ENCODE measurements at places on chromosomes 12 and 14.

DNA sequence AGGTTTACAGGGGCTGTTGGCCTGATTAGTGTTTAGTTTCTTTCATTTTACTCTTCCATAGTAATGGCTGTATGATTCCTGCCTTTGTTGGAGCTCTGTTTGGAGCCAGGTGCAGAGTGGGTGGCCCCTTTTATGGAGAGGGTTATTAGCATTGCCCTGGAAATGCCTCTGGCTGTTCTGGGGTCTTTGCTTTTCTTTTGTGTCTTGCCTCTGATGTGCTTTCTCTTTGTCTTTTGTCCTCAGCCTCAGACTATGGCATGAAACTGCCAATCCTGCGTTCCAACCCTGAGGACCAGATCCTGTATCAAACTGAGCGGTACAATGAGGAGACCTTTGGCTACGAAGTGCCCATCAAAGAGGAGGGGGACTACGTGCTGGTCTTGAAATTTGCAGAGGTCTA lies 6.9 kb downstream of the MLEC start:
- no peak for DNase-seq

DNA sequence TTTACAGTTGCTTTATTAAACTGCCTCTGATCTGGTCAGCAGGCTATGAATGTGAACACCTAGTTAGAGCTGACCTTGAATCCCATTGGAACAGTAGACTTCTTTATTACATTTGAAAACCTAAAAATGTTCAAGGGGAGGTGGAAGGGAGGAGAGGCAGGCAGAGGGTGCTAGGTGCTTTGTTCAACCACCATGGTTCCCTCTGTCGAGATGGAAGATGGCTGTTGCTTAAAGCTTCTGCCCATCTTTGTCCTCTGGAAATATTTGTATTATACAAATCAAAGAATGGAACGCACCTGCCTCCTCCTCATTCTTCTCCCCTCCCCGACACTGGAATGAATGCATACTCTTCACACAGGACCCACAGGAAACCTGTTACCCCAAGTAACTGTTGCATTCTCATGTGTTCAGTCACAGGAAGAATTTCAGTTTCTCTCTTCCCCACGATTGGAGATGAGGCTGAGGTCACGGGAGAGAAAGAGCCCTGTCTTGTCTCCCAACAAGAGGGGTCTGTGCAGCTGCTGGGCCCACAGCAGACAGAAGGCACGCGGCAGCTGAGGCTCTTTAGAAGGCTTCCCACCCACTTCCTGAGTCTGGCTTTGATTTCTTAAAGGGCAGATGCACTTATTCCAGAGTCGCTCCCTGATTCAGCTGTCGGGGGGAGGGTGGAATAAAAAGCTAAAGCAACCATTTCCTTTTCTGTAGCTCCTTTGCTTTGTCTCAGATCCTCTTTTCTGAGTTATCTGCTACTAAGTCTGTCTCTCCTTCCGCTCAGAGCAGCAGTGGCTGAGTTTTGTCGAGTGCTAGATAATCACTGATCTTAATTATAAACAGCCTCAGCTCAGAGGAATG lies 217.9 kb upstream of the BTG1 start:
- DNase-seq = no peak

- DNase-seq = no peak
These were observed 340.3 kb upstream of the RGS6 start for GRCh38 chr14:71591929-71592328.

DNA sequence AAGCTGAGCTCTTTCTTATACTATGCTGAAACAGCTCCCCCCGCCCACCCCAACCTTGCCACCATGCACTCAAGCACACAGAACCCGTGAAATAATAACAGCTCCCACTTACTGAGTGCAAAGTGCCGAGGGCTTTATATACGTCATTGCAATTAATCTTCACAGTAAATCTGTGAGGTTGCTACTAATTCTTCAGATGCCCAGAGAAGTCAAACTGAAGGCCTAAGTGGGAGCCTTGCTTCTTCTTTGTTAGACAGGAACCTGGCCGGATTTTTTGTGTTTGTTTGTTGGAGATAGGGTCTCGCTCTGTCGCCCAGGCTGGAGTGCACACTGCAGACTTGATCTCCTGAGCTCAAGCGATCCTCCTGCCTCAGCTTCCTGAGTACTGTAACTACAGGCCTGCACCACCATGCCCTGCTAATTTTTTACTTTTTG lies 34.0 kb downstream of the VCPKMT start:
- no peak for DNase-seq

DNA sequence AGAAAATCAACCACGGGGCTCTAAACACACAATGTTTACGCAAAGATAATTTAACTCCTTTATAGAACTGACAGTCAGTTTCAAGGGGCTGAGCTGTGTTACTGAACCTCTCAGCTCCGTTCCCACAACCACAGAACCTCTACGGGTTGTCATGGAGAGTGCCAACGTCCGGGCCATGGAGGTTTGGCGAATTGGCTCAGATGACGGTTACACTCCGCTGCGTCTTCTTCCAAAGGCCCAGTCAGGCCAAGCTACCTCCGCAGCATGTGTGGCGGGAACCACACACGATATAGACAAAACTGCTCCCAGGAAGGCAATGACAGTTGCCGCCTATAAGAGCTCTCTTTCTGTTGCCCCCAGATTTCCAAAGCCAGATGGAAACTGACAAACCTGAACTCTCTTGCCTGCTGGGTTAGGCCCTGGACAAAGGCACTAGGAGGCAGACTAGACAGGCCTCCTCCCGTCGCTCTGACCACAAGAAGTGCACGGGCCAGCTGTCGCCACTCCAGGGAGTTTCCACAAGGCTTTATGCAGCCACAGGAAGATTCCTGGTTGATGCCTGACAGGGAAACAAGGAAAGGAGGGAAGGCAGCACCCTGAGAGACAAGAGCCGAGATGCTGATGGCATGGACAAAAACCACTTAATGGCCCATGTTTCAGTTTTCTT lies 30.3 kb downstream of the CCDC88C start:
- DNase-seq = no peak

- no peak for DNase-seq
These were observed 40.4 kb downstream of the KLC1 start for GRCh38 chr14:103669370-103669769.

DNA sequence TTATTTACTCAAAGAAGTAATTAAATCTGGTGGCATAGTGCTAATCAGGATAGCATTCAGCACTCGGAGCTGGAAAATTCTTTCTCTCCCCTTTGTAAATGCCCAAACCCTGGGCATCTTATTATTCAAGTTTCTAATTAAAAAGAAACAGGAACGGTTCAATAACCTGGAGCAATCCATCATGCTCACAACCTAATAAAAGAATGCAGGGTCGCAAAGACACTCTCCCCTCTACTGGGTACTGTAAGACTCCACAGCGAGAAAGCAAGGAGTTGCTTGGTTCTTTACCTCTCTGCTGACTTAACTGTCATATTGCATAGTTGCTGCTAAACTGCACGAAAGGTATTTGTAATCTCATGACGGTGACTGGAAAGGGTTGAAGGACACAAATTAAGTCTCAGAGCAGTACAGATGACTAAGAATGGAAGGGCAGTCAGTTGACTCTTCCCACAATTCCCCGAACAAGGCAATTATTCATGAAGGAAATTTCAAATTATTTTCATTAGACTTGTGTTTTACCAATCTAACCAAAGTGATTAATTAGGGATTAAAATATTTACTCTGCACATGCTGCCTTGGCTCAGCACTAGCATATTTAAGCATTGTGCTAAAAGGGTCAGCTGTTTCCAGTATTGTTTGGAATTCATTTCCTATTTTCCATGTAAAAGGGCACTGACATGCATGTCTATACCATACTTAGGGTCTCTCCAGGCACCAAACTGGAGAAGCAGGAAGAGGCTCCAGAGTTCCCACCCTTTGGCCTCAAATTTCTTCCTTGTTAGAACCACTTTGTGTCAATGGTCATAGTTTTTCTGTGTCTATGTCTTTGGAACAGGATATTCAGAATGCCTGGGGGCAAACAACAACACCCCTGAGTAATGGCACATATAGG lies 182.2 kb downstream of the EXOC5 start:
- no peak for DNase-seq

DNA sequence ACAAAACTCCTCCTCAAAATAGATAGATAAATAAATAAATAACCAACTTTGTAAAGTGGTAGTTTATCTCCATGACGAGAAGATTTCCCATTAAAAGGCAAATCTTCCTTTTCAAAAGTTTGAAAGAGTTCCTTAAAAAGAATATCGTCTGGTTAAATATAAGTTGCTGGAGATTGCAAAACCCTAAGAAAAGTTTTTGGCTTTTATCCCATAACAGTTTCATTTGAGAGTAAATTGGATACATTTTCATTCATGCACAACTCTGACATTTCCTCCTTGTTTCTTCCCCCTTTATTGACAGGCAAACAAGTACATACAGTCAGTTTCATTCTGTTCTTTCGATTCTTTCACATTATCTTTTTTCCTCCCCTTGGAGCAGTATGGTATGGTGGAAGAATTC lies 45.4 kb upstream of the BTG1 start:
- DNase-seq = no peak

DNA sequence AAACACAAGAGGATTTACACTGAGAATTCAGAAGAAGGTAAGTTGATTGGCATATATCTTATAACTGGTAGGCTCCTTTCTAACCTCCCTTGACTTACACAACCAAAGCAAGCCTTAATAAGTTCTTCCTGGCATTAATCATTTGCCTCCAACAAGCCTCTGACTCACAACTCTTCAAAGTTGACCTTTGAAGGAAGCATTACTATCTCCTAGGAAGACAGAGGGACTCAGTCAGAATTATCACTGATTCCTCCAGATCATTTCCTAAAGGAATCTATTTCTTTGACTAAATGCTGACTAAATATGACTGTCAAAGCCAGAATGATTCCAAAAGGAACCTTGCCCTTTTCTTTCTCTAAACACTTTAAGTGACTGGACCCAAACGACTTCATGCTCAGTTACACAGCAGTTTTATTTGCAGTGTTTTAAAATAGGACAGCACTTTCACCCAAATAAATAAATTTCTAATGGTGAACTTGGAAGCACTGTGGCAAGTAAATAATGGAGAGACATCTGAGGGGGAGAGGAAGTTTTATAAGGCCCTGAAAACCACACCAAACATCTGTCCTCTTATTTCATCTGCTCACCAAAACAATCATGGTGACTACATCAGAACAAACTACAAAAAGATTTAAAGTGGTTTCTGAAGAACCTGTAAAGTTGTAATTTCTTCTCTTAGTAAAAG lies 128.2 kb downstream of the KLHL28 start:
- no peak for DNase-seq

DNA sequence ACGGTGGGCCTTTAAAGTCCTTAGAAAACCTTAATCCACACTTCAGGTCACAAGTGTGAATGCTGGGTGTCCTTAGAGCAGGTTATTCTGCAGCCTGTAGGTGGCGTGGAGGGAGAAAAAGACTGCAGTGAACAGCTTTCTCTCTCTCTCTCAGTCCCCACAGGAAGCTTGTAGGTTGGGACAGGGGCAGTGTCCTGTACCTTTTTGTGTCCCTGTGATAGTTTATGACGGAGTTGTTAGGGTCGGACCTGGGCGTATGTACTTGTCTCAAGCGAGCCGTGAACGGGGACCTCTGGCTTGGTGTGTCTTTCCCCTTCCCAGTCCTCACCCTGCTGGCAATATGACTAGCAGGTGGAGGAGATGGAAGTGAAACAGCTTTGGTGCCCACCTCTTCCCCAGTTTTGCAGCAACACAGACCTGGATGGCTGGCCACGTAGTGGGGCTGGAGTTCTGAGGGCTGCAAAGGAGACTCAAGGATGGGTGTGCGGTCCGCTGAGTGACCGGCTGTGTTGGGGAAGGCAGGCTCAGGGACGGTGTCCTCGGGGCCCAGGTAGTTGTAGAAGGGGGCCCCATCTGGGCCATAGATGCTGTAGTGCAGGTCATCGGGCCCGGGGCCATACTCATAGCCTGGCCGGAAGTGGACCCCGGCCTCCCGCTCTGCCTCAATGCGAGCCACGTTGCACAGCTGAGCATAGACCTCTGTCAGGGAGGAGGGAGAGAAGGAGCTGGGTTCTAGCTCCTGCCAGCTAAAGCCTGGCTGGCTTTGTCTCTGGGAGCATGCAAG lies 8.9 kb downstream of the ISCA2 start:
- DNase-seq = no peak

DNA sequence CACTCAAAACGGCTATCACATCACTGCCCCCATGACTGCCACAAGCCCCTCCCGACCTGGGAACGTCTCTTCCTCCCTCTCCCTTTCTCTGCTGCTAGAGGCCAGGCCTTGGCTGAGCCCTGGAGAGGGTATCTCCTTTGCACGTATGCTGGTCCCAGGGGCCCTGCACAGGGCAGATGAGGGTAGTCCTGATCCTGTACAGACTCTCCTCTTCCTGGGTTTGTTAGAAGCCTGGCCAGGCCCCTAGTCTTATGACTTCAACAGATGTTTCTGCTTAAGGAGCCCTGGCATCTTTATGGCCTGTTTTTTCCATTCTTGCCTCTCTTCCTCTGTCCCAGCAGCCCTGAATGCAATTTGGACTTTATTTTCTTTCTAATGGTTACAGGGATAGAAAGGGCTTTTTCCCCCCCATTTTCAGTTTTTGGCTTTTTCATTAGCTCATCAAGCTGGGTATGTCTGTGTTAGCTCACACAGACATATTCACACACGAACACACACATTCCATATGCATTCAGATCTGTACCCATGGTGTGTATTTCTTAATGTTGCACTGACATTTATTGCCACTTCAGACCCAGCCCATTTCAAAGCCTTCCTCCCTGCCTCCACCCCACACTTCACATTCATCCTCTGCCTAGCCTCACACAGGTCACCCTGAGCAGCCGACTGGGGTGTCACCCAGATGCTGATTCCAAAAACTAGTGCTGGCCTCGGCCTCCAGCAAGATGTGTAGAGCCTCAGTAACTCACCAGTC lies 203.2 kb downstream of the ZFP36L1 start:
- DNase-seq = no peak

DNA sequence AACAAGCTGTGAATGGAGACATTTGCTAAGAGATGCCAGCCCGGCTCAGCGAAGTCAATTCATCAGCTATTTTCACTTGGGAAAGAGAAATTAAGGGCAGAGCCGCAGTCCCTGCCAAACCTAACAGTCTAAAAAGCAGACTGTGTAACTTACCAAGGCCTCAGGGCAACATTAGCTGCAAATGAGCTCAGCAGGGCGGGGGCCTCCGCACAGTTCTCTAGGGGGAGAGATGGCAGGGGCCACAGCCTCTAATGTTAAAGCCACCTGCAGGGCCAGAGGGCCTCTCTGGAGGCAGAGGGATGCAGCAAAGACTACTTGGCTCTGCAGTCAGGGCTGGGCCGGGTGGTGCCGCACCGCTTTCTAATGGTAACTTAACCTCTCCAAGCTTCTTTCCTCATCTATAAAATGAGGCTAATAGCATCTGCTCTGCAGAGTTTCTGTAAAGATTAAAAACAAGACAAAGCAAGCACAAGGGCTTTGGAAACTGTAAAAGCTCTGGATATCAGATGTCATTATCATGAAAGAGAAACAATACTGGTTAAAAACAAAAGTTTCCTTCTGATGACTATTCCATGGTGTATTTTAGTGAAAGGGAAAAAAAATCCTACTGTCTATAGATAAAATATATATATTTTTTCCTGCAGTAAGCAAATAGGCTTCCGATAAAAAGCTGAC lies 13.4 kb upstream of the GPRC5A start:
- no peak for DNase-seq

Data from stimulated activated CD8-positive, alpha-beta memory T cell treated with anti-CD3 and anti-CD28 coated beads, Interleukin-4, amount 100 ng/mL, for 1 hour (primary cell).